Kidney (tissue), 22 donors: ENCODE measurements at places on chromosomes 1 and 21. TPM values are rescaled to one million over a fixed set of nuclear protein-coding genes. Genes with fewer than 3 reads are reported as not detected.

DNA sequence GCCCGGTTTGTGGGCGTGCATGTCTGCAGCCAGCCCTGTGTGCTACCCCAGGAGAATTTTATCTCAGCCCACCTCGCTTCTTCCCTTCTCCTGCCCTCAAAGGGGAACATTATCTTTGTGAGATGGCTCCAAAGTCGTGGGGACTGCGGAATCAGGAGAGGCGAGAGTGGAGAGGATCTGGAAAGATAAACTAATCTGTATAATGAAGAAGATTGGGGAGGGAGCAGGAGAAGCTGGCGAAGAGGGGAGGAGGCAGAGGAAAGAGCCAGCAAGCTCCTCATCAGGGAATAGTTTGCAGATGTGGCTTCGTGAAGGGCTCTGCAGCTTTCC, 310.3 kb downstream of the MATN1 start:
- no peak for DNase-seq

GRCh38 chr1:97989094-97989680, 68.4 kb upstream of the DPYD start:
- no peak for DNase-seq

DNA sequence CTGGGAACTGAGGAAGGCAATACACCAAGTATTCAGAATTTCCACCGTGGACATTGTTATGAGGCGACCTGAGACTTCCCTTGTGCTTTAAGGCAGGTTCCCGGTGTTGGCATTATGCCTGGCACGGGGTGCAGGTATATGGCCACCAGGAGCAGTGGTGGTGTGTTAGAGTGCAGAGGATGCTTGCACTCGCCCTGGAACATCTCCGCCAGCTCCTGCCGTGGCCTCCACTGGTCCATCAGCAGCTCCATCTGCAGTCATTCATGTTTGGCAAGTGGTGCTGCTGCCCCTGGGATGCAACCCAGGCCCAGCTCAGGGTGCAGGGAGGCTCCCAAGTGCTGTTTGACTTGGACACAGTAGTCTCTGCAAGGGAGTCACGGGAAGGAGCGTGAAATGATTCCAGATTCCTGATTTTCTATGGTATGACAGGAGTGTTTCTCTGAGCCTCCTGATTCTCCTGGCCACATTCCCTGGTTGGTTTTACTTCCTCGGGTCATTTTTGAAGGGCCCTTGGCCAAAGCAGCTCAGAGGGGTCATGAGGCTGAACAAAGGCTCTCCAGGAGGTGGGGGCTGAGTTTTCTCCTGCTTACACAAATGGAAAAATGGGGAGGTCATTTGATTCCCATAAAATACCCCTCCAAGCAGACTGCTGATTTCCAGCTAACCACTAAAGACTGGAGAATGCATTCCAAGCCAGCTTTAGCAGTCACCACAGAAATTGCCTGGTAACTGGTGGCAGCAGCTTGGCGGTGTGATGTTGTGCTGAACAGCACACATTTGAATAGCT, 60.4 kb upstream of the PSEN2 start:
- no peak for DNase-seq

Gene CELA3B
- total RNA-seq = not detected

- DNase-seq = peak; percentile 23
Observed at GRCh38 chr21:45592208-45592619, 50.0 kb upstream of the SLC19A1 start.

GRCh38 chr1:54640863-54641836, at the start of gene MROH7:
Gene MROH7 (plus strand): TSS chr1:54641786. CDS start chr1:54652927, 11,141 bp downstream.
- no peak for DNase-seq

Gene TSTD1
- total RNA-seq = 74.5 TPM
